Left cardiac atrium (tissue), 4 donors: ENCODE measurements at places on chromosomes 1 and 21. TPM values are rescaled to one million over a fixed set of nuclear protein-coding genes. Genes with fewer than 3 reads are reported as not detected.

The CHI3L2 gene
- 36.8 TPM for total RNA-seq

The SH2D2A gene
- 2.8 TPM for total RNA-seq

The YOD1 gene
- total RNA-seq = 5.9 TPM

The RALGPS2 gene
- total RNA-seq = 17.6 TPM

The SPRR4 gene
- total RNA-seq = not detected

The FCAMR gene
- total RNA-seq = not detected

The IFT25 gene
- total RNA-seq = 16.6 TPM

The ETNK2 gene
- total RNA-seq = 5.3 TPM

The DCST1 gene
- total RNA-seq = not detected

The HUNK gene
- 0.38 TPM for total RNA-seq

The PCNX2 gene
- total RNA-seq = 3.2 TPM

The ZNF678 gene
- total RNA-seq = 3.9 TPM

The OR2L5 gene
- not detected for total RNA-seq

The TMEM61 gene
- 0.27 TPM for total RNA-seq

The LEFTY2 gene
- 1.2 TPM for total RNA-seq

The KRTAP21-2 gene
- total RNA-seq = not detected

The CFHR2 gene
- total RNA-seq = not detected

The SV2A gene
- 0.71 TPM for total RNA-seq

The ZNF697 gene
- 9.6 TPM for total RNA-seq

The CCDC27 gene
- not detected for total RNA-seq

The TRIM63 gene
- total RNA-seq = 219 TPM

The ZFP69 gene
- total RNA-seq = 2.3 TPM

The FCRL6 gene
- 0.21 TPM for total RNA-seq

The CFAP74 gene
- total RNA-seq = not detected

The MIXL1 gene
- total RNA-seq = not detected

The PIP5K1A gene
- 34.7 TPM for total RNA-seq

The UBIAD1 gene
- 13.7 TPM for total RNA-seq

The FLVCR1 gene
- total RNA-seq = 4.9 TPM

The RNF115 gene
- 34.4 TPM for total RNA-seq

The CDC20 gene
- 0.34 TPM for total RNA-seq

The TTC39A gene
- 14.8 TPM for total RNA-seq

The YBEY gene
- 17.5 TPM for total RNA-seq

The CRP gene
- not detected for total RNA-seq

The ACTA1 gene
- total RNA-seq = 508 TPM

The PTTG1IP gene
- total RNA-seq = 181 TPM

The RPTN gene
- total RNA-seq = not detected

The CCDC185 gene
- total RNA-seq = not detected

The GCSAML gene
- total RNA-seq = not detected

The CFHR3 gene
- total RNA-seq = 0.39 TPM

The CLIC6 gene
- total RNA-seq = 4.8 TPM

The AMY1B gene
- not detected for total RNA-seq

The SELE gene
- 0.59 TPM for total RNA-seq

The OR2T8 gene
- total RNA-seq = not detected

The TTC13 gene
- total RNA-seq = 9.6 TPM

The NBPF12 gene
- total RNA-seq = 4.8 TPM

The CHML gene
- 5.1 TPM for total RNA-seq

The CFAP45 gene
- 1.6 TPM for total RNA-seq

The LEPR gene
- 7.0 TPM for total RNA-seq

The TEDDM1 gene
- total RNA-seq = not detected

The APH1A gene
- 93.1 TPM for total RNA-seq

The SDE2 gene
- 18.7 TPM for total RNA-seq

The CYP4A11 gene
- not detected for total RNA-seq

The SPRR2G gene
- not detected for total RNA-seq

The CFAP141 gene
- not detected for total RNA-seq

The AVPR1B gene
- total RNA-seq = not detected

The EFNA3 gene
- total RNA-seq = 1.4 TPM

The CLDN19 gene
- not detected for total RNA-seq

The FCGR3B gene
- total RNA-seq = 6.1 TPM

The TFF2 gene
- total RNA-seq = not detected

The SLC6A17 gene
- total RNA-seq = 0.13 TPM
